ENCODE measurements at places on chromosomes 11 and 22. TPM values are rescaled to one million over a fixed set of nuclear protein-coding genes. Genes with fewer than 3 reads are reported as not detected.

Gene CRYBB2
- total RNA-seq, result not detected

Gene ENTHD1
- total RNA-seq, result not detected

Gene DCHS1
- 4.5 TPM for total RNA-seq

Gene DEFB131B
- total RNA-seq, result not detected

Gene PDGFD
- 2.9 TPM for total RNA-seq

Gene AMPD3
- 2.9 TPM for total RNA-seq

Gene SLCO2B1
- total RNA-seq, result 0.12 TPM

Gene CD6
- not detected for total RNA-seq

Gene STARD10
- 17.7 TPM for total RNA-seq

Gene MOGAT2
- total RNA-seq, result not detected

Gene EIF4ENIF1
- total RNA-seq, result 26.4 TPM

Gene NRXN2
- total RNA-seq, result 9.2 TPM

Gene FOLR3
- not detected for total RNA-seq

Gene MIOX
- total RNA-seq, result not detected

Gene CARD10
- total RNA-seq, result 1.5 TPM

Gene TUBGCP6
- total RNA-seq, result 16.9 TPM

Gene LRRN4CL
- total RNA-seq, result 0.40 TPM

Gene MS4A7
- not detected for total RNA-seq

Gene CNGA4
- not detected for total RNA-seq

Gene NAV2
- 9.6 TPM for total RNA-seq

Gene EHBP1L1
- total RNA-seq, result 4.7 TPM

Gene POTEH
- total RNA-seq, result not detected

Gene FOSL1
- not detected for total RNA-seq

Gene FIBIN
- not detected for total RNA-seq

Gene VPREB1
- not detected for total RNA-seq

Gene OR5P2
- not detected for total RNA-seq

Gene BCO2
- not detected for total RNA-seq

Gene NDUFV1
- 137 TPM for total RNA-seq

Gene SEPTIN3
- total RNA-seq, result 20.5 TPM

Gene MAP6
- 9.9 TPM for total RNA-seq

Gene MAPK1
- 61.4 TPM for total RNA-seq

Gene KIRREL3
- total RNA-seq, result 1.1 TPM

Gene HTR3B
- total RNA-seq, result not detected

Gene LDHAL6A
- total RNA-seq, result not detected

Gene RAB1B
- 85.5 TPM for total RNA-seq

Gene TMEM86A
- 0.87 TPM for total RNA-seq

Gene CDKN1C
- total RNA-seq, result 47.8 TPM

Gene NAALADL1
- 3.0 TPM for total RNA-seq

Gene RASGRP2
- total RNA-seq, result 1.8 TPM

Gene ANO5
- total RNA-seq, result 9.9 TPM

Gene HTR3A
- total RNA-seq, result not detected

Gene SYT8
- total RNA-seq, result not detected

Gene SCGB1D2
- not detected for total RNA-seq
